MM.1S (cell line): ENCODE measurements at places on chromosomes 5 and 9.

GRCh38 chr5:109695005-109695926 is 5.5 kb downstream of the MAN2A1 start:
- H3K27ac ChIP-seq = peak overlapping the region; percentile 92
- H3K27me3 ChIP-seq = no peaks in the 10 kb centered on the region
- H3K4me1 ChIP-seq = peaks cover 38% of the 10 kb centered on the region
- peak; percentile 71 for DNase-seq
- H3K4me3 ChIP-seq = peak overlapping the region; percentile 94

DNA sequence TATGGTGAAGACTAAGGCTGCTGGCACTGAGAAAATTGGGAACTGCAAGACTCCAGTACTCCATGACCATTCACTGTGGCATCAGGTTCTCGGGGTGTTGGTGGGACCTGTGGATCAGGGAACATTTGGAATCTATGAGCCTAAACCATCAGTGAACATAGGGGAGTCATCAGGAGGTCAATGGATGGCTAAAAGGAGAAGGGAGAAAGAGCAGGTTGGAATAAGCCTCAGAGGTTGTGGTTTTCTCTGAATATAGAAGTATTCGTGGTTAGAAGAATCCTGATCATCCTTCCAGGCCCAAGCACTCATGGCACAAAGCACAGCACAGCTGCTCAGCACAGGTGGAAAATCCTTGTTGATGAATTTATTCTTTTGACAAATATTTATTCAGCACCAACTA is 156.6 kb downstream of the SEMA6A start:
- H3K27me3 ChIP-seq = no peaks in the 10 kb centered on the region
- H3K27ac ChIP-seq = no peak overlapping the region
- no peaks in the 10 kb centered on the region for H3K4me1 ChIP-seq

GRCh38 chr5:148342371-148343045 is 7.1 kb downstream of the SPINK9 start:
- no peaks in the 10 kb centered on the region for H3K36me3 ChIP-seq
- DNase-seq = no peak
- no peak overlapping the region for H3K27ac ChIP-seq
- no peak overlapping the region for H3K4me3 ChIP-seq
- H3K4me1 ChIP-seq = no peaks in the 10 kb centered on the region
- no peaks in the 10 kb centered on the region for H3K27me3 ChIP-seq

GRCh38 chr9:110217656-110218099 is 9.7 kb upstream of the C9orf152 start:
- peak; percentile 74 for DNase-seq
- H3K27me3 ChIP-seq = no peaks in the 10 kb centered on the region
- H3K27ac ChIP-seq = no peak overlapping the region
- H3K4me1 ChIP-seq = peaks cover 30% of the 10 kb centered on the region

DNA sequence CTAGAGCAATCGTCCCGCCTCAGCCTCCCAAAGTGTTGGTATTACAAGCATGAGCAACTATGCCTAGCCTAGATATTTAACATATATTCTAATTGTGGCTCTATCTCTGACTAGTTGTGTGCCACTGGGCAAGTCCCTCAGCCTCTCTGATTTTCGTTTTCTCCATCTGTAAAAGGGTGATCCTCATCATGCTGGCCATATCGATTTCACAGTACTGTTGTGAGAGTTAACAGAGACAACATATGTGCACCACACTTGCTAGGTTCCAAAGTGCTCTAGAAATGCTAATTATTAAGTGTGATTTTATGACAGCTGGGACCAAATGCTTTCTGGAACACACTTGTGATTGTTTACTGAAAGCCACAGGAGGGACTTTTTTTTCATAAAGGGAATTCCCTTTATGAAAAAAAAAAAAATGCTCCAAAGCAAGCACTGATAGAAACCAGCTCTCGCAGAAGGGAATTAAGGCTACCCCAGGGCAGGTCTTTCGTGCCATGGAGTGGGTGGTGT is 78.5 kb upstream of the EPB41L4B start:
- H3K4me3 ChIP-seq = no peak overlapping the region
- peaks cover 28% of the 10 kb centered on the region for H3K4me1 ChIP-seq

DNA sequence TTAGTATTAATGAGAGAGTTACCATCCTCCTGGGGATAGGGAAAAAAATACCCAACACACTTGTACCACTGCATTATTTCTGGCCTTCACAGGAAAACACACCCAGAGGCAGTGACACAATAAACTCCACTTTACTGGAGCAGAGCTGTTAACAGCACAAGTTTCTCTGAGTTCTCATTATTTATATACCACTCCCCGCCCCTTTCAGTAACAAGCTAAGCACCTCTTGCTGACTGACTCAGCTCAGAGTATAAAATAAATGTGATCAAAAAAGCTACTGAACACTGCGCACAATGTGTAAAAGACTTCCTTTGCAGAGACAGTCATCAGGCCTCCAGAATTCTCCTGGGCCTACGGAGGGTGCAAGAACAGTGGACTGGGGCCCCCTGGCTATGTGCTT is 21.6 kb downstream of the KLF9 start:
- no peak overlapping the region for H3K4me3 ChIP-seq
- no peak for DNase-seq
- no peaks in the 10 kb centered on the region for H3K27me3 ChIP-seq
- no peaks in the 10 kb centered on the region for H3K36me3 ChIP-seq

- H3K36me3 ChIP-seq = no peaks in the 10 kb centered on the region
- no peaks in the 10 kb centered on the region for H3K27me3 ChIP-seq
These were observed 143.8 kb upstream of the DHFR start for GRCh38 chr5:80798633-80799032.

GRCh38 chr9:105206821-105207699 is 37.4 kb upstream of the SLC44A1 start:
- H3K36me3 ChIP-seq = no peaks in the 10 kb centered on the region
- no peak overlapping the region for H3K27ac ChIP-seq
- H3K27me3 ChIP-seq = no peaks in the 10 kb centered on the region
- DNase-seq = no peak
- no peak overlapping the region for H3K4me3 ChIP-seq

GRCh38 chr5:76986825-76987526 is 34.1 kb downstream of the CRHBP start:
- H3K27ac ChIP-seq = no peak overlapping the region
- DNase-seq = no peak
- no peaks in the 10 kb centered on the region for H3K4me1 ChIP-seq

DNA sequence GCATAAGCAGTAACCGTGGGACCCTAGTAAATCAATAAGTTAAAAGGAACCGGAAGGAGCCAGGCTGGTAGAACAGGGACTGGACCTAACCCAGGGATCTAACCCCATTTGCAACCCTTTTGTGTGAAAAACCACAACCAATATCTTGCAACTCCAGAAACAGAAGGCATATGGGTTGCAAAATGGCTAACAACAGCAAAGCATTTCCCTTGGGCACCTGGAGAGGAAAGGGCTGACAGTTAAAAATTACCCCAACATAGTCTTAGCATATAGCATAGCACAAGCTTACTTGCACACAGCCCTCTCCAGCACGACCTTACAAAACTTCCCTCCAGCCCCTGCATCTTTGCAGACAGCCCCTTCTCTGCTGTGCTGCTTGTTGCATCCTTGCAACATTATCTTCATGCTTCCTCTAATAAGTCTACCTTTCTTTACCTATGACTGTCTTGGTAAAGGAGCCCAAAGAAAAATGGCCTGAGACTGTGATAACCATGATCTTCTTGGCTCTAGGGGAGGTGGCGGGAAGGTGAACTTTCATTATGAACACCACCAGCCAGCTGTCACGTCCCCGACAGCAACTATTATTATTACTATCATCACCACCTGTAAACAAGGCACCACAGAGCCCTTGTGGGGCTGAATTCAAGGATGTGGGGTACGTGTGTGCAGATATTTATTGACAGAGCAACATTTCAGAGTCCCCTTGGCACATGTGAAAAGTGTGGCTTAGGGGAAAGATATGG is 49.8 kb downstream of the PRRC1 start:
- H3K36me3 ChIP-seq = no peaks in the 10 kb centered on the region
- no peak for DNase-seq
- H3K4me1 ChIP-seq = peaks cover 8% of the 10 kb centered on the region; the same call in 1 of the 2 replicates
- H3K27me3 ChIP-seq = no peaks in the 10 kb centered on the region
- H3K4me3 ChIP-seq = no peak overlapping the region

DNA sequence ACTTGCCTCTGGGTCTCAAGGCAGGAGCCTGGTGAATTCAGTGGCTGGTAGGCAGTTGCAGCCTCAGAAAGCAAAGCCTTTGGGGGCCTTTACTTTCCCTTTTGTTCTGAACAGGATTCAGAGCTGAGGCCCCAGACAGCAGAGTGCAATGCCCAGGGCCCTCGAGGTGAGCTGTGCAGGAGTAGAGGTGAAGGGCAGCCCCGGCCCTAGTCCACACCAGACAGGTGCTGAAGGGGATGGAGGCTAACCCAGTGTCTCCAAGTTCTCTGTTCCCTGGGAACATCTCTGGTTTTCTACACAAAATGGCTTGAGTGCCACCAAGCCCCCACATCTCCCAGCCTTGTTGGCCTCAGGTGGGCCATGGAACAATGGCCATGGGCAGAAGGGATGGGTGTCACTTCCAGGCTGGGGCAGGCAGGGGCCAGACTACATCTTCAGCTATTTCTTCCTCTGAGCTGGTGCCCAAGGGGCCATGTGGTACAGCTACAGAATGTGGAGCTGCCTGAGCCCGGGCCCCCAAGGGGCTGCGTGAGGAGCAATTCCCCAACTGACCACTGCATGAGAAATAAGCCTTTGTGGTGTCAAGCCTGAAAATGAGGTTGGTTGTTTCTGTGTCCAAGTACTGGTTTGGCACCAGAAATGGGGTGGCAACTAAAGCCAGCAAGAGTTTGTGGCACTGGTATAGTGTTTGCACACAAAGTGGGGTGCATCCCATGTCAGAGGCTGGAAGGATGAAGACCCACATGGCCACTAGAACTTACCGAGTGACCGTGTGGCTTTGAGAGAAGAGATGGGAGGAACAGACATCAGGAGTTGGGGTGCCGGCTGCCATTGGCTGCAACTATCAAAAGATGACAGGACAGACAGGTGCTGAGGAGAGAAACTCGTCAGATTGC is 57.8 kb downstream of the BARX1 start:
- no peaks in the 10 kb centered on the region for H3K4me1 ChIP-seq
- no peak overlapping the region for H3K4me3 ChIP-seq
- no peak for DNase-seq
- H3K27me3 ChIP-seq = no peaks in the 10 kb centered on the region
- no peaks in the 10 kb centered on the region for H3K36me3 ChIP-seq

DNA sequence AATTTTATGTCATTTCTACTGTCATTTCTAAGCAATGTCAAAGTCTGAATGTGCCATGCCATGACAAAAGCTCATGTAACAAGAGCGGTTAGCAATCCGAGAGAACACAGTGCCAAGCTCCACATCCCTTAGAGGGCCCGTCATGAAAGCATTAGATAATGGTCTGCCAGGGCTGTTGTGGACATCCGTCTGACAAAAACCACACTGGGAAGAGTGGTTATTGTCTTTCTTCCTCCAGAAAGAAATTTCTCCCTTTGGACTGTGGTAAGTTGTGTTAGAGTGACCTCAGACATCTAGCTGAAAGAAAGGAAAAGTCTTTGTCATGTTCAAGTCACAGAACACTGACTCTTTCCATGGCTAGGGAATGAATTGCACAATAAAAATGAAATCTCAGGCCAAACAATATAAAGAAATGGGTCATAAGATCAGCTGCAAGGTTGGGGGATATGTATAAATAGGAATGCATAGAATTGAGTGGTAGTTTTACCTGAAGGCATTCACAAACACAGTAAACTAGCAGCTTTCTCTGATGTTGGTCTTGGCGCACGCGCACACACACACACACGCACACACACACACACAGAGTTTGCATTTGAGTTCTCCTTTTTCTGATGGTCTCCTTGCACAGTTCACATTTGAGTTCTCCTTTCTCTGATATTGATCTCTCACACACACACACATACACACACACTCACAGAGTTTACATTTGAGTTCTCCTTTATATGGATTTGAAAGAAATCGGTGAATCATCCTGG is 5.3 kb downstream of the SLC1A3 start:
- no peak overlapping the region for H3K27ac ChIP-seq
- no peaks in the 10 kb centered on the region for H3K4me1 ChIP-seq
- no peak overlapping the region for H3K4me3 ChIP-seq
- DNase-seq = no peak
- H3K36me3 ChIP-seq = no peaks in the 10 kb centered on the region
- H3K27me3 ChIP-seq = no peaks in the 10 kb centered on the region

GRCh38 chr5:148374690-148375360 is 8.9 kb upstream of the FBXO38 start:
- DNase-seq = peak; percentile 71
- no peaks in the 10 kb centered on the region for H3K27me3 ChIP-seq
- no peak overlapping the region for H3K4me3 ChIP-seq
- H3K4me1 ChIP-seq = no peaks in the 10 kb centered on the region
- H3K27ac ChIP-seq = no peak overlapping the region
- no peaks in the 10 kb centered on the region for H3K36me3 ChIP-seq

DNA sequence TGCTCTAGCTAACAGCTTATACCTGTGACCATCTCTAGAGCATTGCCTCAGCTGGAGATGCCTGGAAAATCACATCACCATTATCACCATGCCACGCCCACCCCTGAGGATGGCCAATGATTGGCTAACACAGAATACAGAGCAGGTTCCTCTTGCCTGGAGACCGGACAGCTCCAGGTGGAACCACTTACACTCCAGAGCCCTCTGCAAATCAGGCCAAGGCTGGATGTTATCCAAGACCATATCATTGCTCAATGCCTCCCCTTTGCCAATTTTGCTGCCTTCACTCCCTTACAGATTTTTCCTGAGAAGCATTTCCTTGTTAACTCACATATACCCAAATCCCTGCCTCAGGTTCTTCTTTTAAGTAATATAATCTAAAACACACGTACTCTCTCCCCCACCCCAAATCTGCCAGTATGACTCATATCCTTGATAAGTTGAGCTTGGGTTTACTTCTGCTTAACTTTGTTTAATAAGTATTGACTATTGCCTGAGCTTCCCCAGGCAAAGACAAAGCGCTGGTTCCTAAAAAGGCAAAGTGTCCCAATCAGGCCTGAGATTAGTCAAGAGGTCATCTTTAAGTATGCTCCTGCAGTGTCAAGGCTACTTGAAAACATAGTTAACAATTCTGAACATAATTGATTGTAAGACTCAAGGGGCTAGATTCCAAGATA is 309.6 kb downstream of the EPB41L4A start:
- H3K27ac ChIP-seq = no peak overlapping the region
- no peak for DNase-seq
- H3K36me3 ChIP-seq = no peaks in the 10 kb centered on the region
- no peaks in the 10 kb centered on the region for H3K27me3 ChIP-seq

GRCh38 chr9:137303151-137303892 is 1.3 kb upstream of the NRARP start:
- peaks cover 49% of the 10 kb centered on the region for H3K27me3 ChIP-seq
- H3K27ac ChIP-seq = no peak overlapping the region
- no peak overlapping the region for H3K4me3 ChIP-seq
- no peaks in the 10 kb centered on the region for H3K36me3 ChIP-seq

GRCh38 chr5:61840361-61840760 is 465.6 kb upstream of the KIF2A start:
- H3K4me3 ChIP-seq = no peak overlapping the region
- H3K36me3 ChIP-seq = no peaks in the 10 kb centered on the region
- H3K27me3 ChIP-seq = no peaks in the 10 kb centered on the region
- DNase-seq = no peak
- H3K4me1 ChIP-seq = no peaks in the 10 kb centered on the region
- no peak overlapping the region for H3K27ac ChIP-seq
